ENCODE measurements at places on chromosomes 11 and 22. TPM values are rescaled to one million over a fixed set of nuclear protein-coding genes. Genes with fewer than 3 reads are reported as not detected.

- DNase-seq, result peak; percentile 76
Measured at GRCh38 chr22:36775586-36775963, 344 bp downstream of the IFT27 start.

- no peak for DNase-seq
Measured at GRCh38 chr11:71154261-71154805, 98.0 kb downstream of the SHANK2 start.

DNA sequence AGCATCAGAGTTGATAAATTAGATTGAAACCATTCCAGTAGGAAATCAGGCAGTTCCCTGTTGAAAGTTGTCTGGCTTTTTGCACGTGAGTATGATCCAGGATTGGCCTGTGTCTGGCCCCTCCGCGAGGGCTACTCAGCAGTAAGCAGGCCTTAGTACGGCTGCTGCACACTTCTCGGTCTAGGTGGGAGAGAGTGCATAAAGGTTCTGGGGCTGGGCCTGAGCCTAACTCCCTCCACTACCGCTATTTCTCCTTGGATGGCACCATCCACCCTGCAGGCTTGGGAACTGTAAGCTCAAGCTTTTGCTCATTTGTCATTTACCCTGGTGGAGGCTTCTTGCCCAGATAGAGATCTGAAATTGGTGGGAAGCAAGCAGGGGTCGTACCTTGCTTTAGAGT, 22.0 kb downstream of the TUB start:
- DNase-seq, result no peak

- DNase-seq, result no peak
Measured at GRCh38 chr11:69348414-69349235, 54.7 kb downstream of the MYEOV start.

Gene MUC2
- total RNA-seq, result not detected

Data from CD8-positive, alpha-beta memory T cell (primary cell).